ENCODE measurements at places on chromosomes 5 and 9. TPM values are rescaled to one million over a fixed set of nuclear protein-coding genes. Genes with fewer than 3 reads are reported as not detected.

OLFM1 gene
- not detected for total RNA-seq

TMEM38B gene
- 6.6 TPM for total RNA-seq

FGF1 gene
- total RNA-seq, result 4.7 TPM

- no peak for DNase-seq
Measured at GRCh38 chr5:83636156-83636555, 84.5 kb downstream of the HAPLN1 start.

DNA sequence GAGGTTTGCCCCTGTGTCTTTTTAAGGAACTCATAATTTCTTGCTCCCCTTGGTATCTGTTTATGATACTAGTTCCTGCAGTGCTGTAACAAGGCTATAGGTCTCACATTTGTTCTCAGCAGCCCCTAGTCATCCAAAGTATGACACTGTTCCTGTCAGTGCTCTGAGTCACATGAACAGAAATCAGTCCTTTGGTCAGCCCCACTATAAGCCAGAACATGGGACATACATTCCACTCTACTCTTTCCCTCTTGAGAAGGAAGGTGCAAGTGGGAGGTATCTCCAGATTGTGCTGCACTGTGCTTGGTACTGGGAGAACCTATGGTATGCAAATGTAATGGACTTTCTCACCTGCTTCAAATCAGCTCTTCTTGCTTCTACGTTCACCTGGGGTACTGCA, 87.0 kb downstream of the IARS1 start:
- no peak for DNase-seq
